ENCODE measurements at places on chromosomes 5 and 9.

DNA sequence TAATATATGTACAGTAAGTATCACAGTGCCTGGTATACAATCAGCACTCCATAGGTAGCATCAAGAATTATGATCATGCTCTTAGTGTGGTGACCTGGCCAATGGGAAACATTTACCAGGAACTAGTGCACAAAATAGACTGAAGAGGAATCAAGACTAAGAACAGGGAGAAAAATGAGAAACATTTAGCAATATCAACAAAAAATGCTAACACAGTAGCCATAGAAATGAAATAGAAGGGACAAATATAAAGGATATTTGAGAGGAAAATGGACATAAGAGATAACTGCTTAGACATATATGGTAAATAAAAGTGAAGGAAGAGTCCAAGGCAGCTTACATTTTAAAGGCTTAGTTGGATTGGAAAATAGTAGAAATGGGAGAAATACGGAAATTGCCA, 16.5 kb upstream of the SPATA9 start:
- no peak for DNase-seq

DNA sequence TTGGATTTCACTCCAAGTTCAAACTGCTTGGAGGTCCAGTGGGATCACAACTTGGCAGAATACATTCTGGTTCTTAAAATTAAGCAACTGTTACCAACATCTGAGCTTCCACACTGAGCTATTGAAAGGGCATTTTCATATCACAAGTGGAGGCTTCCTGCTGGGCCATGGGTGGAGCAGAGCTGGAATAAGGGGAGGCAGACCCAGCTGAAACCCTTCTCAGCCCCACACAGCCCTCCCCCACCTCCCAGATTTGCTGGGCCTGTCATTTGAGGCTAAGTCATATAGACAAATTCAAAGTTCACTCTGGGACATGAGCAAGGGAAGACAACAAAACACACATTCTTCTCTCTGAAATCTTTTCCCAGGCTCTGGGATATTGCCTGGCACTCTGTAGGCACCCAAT, 79.9 kb downstream of the ACTL7B start:
- no peak for DNase-seq

DNA sequence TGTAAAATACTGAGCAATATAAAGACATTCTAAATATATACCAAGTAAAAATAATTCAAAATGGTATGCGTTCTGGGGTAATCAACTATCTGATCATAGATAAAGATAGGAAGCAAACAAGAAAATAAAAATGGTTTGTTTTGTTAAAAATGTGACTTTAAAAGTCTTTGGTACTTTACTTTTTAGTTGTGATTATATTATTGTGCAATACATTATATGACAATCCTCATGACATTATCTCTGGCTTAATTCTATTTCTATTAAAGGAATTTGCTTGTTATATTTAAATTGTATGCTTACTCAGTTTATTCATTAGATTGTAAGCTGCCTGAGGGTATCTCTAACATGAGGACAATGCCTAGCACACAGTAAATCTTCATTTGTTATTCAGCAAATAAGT, 477.9 kb downstream of the TMEM38B start:
- no peak for DNase-seq

DNA sequence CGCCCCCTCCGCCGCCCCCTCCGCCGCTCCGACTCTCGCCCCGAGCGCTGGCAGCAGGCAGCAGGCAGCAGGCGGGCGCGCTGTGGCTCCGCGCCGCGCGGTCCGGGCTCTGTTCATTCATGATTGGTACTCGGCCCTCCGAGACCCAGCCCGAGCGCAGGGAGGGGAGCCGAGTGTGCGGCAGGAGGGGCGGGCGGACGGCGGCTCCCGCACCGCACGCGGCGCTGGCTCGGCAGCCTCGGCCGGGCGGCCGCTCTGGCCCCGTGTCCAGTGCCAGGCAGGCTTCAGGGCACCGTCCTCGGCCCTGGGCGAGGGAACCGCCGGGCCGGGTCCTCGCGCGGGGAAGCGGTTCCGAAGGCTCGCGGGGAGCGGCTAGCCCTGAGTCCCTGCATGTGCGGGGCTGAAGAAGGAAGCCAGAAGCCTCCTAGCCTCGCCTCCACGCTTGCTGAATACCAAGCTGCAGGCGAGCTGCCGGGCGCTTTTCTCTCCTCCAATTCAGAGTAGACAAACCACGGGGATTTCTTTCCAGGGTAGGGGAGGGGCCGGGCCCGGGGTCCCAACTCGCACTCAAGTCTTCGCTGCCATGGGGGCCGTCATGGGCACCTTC, at the start of gene KCNIP1:
Gene KCNIP1, plus strand, starts transcription at position 31 of the 607 bp plus-strand sequence.
- no peak for DNase-seq

DNA sequence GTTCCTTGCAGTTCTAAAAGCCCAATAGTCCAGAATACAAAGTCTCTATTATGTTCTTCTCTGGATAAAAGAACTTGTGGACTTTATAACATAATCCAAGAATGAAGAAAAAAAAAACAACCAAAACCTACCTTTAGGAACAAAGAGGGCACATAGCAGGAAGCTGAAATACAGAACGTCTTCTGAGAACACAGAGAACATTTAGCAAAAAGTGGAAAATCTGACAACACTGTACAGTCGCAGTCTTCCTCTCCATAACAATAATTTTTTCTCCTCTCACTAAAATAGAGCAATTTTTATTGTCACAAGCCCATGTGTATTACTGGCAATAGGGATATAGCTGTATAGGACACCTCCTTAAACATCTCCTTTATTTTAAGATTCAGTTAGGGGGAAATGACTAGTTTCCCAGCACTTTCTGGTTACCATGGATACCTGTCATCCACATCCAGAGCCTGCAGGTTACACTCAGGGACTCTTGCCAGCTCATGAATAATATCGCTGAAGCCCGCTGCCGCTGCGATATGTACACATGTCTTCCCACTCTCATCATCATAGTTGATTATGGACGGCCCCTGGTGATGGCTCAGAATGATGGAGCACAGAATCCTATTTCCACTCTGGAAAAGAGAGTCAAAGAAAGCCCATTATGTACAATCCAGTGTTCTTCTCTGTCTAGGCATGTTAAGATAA, 106.5 kb downstream of the ANKRD55 start:
- no peak for DNase-seq

DNA sequence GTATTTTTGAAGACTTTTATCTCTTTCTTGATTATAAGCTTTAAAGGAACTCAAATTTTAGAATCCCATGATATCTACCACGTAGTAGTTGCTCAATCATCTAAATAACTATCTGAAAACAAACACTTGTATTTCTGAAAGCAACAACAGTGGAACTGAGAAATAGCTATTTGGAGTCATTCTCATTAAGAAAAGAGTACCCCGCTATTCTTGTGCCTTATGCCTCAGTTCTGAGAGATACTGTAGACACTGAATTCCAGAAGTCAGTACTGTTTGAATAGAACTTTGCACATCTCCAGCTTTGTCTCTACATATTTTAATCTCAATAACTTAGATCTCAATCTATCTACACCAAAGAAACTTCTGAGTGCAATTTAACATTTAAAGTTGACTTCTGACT, 11.4 kb downstream of the CHD1 start:
- no peak for DNase-seq
